ENCODE measurements at places on chromosomes 3 and 15.

- DNase-seq = no peak
Measured at GRCh38 chr3:152405915-152406802, 137.4 kb downstream of the MBNL1 start.

DNA sequence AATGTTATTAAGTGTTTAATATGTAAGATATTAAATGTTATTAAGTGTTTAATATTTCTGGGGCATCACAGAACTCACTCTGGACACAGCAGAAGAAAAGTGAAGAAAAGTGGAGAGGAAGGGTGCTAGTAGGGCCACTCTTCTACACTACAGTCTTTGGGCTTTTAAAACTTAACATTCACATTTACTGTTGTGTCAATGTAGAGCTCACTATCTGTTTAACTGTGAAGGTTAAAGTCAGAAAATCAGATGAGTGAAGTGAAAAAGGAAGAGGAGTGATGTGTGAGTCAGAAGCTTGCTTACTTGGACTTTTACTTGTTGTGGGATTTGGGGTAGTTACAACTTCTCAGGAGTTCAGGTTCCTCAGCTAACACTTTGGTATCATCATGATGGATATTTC is 145.3 kb upstream of the DNAJC19 start:
- no peak for DNase-seq

DNA sequence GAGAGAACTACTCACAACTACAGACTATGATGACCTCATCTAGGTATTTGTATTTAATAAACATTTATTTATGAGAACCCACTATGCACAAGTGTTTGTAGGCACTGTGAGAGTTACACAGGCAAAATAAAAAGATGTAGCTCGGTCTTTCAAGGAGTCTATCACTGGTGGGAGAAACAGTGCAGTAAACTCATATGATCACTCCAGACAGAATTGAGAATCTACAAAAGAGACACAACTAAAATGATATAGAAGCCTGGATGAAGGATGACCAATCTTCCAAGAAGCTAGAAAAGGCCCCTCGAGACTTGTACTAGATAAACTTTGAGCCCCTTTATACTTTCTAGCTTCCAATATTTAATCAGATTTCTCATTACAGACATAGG is 70.2 kb upstream of the ZBTB20 start:
- DNase-seq = no peak

GRCh38 chr3:170806141-170806540 is 63.9 kb downstream of the RPL22L1 start:
- DNase-seq = no peak

- DNase-seq = no peak
Measured at GRCh38 chr15:78365917-78366316, 25.8 kb downstream of the CRABP1 start.

GRCh38 chr15:90082140-90082715 is 20.0 kb downstream of the IDH2 start:
- DNase-seq = no peak

DNA sequence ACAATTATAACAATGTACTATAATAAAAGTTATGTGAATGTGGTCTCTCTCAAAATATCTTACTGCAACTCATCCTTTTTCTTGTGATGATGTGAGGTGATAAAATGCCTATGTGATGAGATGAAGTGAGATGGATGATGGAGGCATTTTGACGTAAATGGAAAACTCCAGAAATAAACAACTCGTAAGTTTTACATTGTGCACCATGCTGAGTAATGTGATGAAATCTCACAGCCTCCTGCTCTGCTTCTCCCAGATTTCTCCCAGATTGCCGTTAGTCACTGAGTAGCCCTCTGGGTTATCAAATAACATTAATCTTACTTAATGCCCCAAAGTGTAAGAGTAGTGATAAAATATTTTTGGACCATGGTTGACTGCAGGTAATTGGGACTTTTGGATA is 64.8 kb upstream of the SLCO2A1 start:
- DNase-seq = no peak

DNA sequence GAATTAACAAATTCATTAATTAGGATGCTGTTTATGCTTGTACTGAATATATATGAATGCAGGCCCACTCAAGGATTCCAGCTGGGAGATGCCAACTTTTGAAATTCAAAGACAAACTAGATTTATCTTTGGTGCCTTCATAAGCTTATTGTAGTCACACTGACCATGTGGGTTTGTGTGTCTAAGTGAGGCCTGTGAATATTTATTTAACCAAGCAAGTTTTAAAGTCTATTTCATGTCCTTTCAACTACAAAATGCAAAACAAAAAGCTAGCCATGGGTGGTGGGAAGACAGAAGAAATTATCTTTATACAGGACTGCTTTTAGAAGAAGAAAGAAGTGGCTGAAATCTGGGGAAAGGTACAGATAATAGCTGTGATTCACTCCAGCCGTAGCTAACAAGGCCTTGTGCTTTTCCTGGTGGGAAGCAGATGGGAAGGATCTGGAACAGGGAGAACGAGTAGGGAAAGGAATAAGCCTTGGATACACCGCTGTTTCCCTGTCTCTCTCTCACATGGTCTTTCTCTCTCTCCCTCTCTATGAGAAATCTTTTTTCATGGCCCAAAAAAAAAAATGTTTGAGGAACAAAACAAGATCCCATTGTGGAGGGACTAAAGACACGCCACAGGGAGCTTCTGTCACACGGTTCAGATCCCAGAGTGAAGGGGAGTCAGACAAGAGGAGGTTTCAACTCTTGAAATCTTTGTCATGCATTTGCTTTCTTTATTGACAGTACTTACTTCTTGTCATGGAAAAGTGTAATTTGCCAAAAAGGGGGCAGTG is 225.5 kb downstream of the RORA start:
- DNase-seq = no peak

DNA sequence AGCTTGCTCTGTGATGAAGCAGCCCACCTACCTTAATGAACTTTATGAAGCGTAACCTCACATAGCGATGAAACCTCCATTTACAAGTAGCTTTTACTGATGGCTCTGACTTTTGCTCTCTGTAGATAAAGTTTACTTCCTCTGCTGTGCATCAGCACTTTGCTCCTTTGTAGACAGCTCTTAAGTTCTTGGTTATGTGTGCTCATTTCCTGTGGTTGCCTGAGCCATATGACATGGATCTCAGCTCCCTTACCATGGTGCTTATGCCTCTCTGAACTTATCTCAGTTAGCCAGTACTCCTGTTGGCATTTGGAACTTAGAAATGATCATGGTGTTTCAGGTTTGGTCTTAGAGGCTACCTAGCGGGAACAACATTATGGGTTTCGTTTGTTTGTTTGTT is 7.8 kb downstream of the MFSD1 start:
- no peak for DNase-seq

DNA sequence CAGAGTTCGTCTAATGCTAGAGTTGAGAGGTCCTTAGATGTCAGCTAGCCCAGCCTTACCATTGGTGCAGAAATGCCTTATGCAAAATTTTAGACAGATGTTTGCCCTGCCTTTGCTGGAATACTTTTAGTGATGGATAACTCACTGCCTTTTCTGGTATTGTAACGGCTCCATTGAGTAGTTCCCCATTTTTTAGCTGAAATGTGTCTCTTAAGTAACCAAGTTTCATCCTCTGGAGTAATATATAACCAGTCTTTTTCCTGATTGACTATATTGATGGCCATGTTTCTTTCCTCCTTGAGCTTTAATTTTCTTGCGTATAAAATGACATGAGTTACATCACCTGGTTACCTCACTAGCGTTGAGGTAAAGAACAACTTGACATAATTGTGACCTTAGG is 45.0 kb downstream of the SNRK start:
- no peak for DNase-seq

DNA sequence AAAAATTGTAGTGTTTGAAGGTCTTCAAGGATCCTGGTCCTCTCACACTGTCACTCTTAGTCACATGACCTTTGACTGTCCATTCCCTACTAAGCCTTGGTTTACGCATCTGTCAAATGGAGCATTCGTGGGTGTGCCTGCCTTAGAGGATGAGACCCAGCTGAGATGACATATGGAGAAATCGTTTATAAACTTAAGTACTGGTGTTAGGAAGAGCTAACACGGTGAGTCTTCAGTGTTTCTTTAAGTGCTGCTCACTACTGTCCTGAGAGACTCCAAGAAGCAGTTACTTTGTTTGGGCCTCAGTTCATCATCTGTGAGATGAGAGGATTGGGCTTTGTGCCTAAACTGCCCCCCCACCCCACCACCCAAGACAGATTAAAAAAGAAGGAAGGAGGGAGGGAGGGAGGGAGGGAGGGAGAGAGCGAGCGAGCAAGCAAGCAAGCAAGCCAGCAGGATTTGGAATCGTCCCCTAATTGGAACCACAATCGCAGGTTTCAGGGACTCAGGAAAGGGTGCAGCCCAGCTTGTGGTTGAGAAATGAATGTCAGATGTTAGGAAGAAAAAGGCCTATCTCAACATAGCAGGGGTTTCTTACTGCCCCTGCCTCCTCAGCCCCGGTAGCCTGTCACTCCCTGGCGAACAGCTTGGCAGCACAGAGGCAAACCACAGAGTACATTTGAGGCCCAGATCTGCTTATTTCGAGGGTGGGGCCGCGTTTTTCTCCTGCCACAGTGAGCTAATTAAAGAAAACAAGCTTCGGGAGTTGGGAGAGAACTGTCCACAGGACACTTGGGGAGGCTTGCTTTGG is 32.7 kb downstream of the SMAD3 start:
- peak; percentile 54 for DNase-seq

DNA sequence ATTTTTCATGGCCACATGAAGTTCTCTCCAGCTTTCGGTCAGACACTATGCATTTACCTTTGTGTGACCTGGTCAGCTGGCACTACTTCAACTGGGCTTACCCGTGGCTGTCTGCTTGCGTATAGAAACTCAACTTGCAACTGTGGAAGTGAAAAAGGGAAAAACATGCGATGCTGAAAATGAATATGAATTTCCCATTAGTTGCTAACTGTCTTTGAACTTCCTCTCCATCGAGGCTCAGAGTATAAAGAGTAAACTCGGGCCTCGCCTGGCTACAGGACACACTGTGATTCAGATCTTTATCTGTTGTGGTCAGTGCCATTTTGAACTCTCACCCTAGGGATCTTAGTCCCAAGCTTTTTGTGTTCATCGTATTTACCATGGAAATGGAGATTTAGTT is 26.8 kb downstream of the NFKBIZ start:
- DNase-seq = no peak

DNA sequence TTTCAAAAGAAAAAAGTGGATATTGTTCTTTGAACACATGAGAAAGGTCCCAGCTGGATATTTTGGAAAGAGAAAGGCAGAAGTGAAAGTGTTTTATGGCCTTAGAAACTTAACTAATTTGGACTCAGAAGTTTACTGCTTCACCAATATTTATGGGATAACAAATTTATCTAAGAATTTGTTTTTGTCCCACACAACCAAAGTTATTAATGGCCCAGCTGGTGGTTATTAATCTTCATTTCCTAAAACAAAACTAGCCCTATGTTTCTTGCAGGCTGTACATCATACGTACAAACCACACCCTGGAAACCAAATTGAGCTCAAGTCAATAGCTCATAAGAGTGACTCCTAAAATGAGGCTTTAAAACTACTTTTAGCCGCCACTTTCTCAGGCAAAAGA is 372.9 kb upstream of the LMCD1 start:
- DNase-seq = no peak

DNA sequence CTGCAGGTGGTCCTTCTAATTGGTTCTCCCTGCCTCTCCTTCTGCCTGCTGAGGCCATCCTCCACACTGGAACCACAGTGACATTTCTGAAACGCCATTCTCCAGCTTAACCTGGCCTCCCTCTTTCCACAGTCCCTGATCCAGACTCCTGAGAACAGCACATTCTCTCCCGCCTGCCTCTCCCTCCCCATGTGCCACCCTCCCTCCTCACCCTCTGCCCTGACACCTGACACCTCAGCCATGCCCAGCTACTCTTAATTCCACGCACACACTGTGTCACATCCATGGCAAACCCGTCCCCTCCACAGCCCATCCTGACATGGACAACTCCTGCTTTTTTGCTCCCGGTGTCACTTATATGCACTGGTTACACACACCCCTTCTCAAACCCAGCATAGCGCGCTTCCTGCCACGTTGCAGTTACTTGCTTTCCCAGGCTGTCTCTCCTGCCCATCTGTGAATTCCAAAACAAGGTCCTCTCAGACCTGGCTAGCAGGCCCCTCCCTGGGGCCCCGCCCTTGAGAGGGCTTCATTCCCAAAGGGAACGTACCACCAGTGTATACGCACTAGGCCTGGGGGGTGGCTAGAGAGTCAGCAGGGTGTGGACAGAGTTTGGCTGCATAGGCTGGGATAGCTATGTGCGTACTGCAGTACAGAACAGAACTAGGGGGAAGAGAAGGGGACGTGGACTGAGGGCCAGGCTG is 92.7 kb upstream of the BLM start:
- DNase-seq = no peak

DNA sequence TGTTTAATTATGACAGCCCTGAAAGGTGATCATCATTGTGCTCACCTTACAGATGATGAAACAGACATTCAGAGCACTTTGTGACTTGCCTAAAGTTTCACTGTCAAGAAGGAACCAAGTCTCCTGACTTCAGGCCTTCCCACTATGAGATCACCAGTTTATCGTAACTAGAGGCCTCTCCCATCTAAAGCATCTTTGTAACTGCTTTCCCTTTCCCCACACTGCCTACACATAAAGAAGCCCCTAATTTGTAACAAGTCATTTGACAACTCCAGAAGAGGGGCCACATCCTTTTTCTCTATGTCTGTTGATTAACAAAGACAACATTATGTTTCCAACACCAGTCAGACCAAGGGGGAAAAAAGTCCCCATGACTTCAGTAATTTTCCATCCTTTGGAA is 1.1 kb downstream of the KLHL6 start:
- peak; percentile 43 for DNase-seq

- no peak for DNase-seq
Measured at GRCh38 chr3:174431717-174432116, 427.4 kb upstream of the NAALADL2 start.

- DNase-seq = no peak
Measured at GRCh38 chr15:32878342-32878741, 160.5 kb downstream of the GREM1 start.

DNA sequence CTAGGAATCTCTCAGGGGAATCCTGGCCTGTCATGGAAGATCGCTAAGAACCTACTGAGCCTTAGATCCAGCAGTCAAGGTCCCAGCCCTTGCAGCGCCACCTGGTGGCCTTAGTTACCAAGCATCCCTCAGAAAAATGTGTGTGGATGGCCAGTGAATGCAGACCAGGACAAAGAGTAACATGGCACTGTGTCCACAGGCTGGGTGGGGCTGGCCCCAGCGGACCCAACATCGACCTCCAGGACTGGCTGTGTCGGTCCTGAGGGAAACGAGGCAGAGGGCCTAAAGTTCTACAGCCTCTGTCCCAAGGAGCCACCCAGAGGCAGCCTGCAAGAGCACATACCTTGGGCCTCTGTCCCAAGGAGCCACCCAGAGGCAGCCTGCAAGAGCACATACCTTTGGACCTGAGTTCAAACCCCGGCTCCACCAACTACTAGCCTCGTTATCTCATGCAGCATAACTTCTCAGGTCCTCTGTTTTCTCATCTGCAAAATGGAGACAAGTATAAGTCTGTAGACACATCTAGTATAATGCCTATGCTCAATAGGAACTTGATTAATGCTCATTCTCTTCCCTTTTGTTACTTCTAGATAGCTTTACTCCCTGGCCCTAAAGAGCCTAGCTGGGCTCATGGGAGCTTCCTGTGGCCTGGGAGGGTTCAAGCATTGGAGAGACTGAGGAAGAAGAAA is 57.5 kb upstream of the HERC1 start:
- peak; percentile 81 for DNase-seq

All from stimulated activated CD4-positive, alpha-beta T cell treated with anti-CD3 and anti-CD28 coated beads, Interleukin-4, amount 100 ng/mL, for 24 hours (primary cell).